ENCODE measurements at places on chromosomes 11 and 22.

GRCh38 chr11:72307439-72307838, 63.5 kb upstream of the PHOX2A start:
- no peak for DNase-seq
- H3K4me1 ChIP-seq: peaks cover 17% of the 10 kb centered on the region
- no peaks in the 10 kb centered on the region for H3K36me3 ChIP-seq

DNA sequence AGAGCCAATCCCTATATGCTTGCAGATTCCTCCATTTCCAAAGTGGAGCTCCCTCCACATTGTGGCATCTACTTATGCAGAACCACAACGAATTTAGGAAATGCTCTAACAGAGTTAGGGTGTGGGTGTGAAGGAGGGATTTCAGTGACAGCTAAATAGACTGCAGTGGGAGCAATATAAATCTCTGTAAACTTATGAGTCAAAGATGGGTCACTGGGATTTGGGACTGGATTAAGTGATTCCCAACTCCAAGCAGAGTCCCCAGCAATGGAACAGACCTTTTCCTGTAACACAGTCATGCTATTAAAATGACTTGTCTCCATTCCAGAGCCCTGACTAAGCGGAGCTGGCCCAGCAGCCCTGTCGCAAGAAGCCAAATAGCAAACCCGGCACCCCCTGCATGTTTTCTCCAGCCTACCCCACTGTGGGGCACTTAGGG, 36.6 kb downstream of the RPL27A start:
- H3K36me3 ChIP-seq: no peaks in the 10 kb centered on the region
- H3K27ac ChIP-seq: no peak overlapping the region
- H3K4me3 ChIP-seq: no peak overlapping the region
- H3K27me3 ChIP-seq: no peaks in the 10 kb centered on the region
- no peak for DNase-seq

GRCh38 chr11:34909415-34909814, 6.8 kb downstream of the APIP start:
- H3K36me3 ChIP-seq: peaks cover 30% of the 10 kb centered on the region
- H3K27ac ChIP-seq: no peak overlapping the region
- no peak for DNase-seq
- H3K4me1 ChIP-seq: peaks cover 25% of the 10 kb centered on the region
- H3K4me3 ChIP-seq: no peak overlapping the region

DNA sequence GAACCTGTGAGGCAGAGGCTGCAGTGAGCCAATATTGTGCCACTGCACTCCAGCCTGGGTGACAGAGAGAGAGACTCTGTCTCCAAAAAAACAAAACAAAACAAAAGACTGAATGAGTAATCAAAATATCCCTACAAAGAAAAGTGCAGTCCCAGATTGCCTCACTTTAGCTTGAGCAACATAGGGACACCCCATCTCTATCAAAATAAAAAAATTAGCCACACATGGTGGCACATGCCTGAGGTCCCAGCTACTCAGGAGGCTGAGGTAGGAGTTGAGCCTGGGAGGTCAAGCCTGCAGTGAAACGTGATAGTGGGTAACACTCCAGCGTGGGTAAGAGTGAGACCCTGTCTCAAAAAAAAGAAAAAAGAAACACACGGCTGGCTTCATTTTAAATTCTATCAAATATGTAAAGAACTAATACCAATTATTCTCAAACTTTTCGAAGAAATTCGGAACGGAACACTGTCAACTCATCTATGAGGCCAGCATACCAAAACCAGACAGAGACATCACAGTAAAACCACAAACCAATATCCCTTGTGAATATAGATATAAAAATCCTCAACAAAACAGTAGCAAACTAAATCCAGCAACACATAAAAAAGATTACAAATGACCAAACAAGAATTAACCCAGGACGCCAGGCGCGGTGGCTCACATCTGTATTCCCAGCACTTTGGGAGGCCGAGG, 12.9 kb downstream of the CHEK2 start:
- no peak overlapping the region for H3K27ac ChIP-seq
- H3K27me3 ChIP-seq: no peaks in the 10 kb centered on the region
- DNase-seq: no peak

GRCh38 chr11:94325681-94326080, 21.3 kb downstream of the IZUMO1R start:
- no peaks in the 10 kb centered on the region for H3K27me3 ChIP-seq
- H3K27ac ChIP-seq: no peak overlapping the region
- no peak overlapping the region for H3K4me3 ChIP-seq

DNA sequence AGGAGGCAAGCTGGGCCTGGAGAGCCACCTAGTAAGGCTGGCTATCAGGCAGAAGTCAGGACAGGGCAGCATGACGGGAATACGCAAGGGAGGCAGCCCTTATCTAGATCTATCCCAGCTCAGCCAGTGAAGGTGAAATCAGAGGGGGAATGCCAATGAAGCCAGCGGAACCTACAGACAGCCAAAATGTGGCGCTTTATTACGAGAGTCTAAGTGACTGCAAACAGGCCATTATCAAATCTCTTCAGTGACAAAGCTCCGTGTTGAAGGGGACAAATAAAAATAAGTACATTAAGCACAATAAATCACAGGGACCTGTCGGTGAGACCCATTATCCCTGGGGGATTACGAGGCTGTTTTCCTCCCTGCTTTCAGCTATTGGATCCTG, 22.8 kb downstream of the LARGE1 start:
- no peaks in the 10 kb centered on the region for H3K36me3 ChIP-seq
- no peak for DNase-seq
- peaks cover 3% of the 10 kb centered on the region for H3K27me3 ChIP-seq
- 0 out of 2 replicates have a peak, but pooled peaks cover 3% of the 10 kb centered on the region for H3K4me1 ChIP-seq

- DNase-seq: no peak
- no peak overlapping the region for H3K4me3 ChIP-seq
- no peaks in the 10 kb centered on the region for H3K27me3 ChIP-seq
- H3K27ac ChIP-seq: no peak overlapping the region
- no peaks in the 10 kb centered on the region for H3K36me3 ChIP-seq
- peaks cover 18% of the 10 kb centered on the region for H3K4me1 ChIP-seq
These were observed 101.4 kb downstream of the ZBTB16 start for GRCh38 chr11:114160894-114161293.

DNA sequence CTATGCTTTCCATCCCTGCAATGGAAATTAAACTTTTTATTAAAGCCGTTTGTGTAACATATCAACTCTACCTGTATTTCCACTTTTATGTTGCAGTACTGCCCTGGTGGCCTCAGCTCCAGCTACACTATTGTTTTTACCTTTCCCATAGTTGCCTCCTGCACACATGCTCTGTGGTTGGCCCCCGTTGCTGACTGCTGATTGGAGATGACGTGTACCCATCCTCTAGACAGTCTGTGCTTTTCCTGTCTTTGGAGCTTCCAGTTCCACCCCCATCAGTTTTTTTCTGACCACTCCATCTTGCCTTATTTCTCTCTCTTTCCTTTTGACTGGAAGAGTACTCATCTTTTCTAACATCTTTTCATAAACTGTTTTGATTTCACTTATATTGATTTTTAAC, 123.8 kb downstream of the TEAD1 start:
- no peak overlapping the region for H3K4me3 ChIP-seq
- H3K27ac ChIP-seq: no peak overlapping the region
- no peaks in the 10 kb centered on the region for H3K27me3 ChIP-seq
- H3K4me1 ChIP-seq: no peaks in the 10 kb centered on the region

GRCh38 chr11:61164606-61165424, 3.6 kb upstream of the VPS37C start:
- no peak for DNase-seq
- H3K4me1 ChIP-seq: peaks cover 24% of the 10 kb centered on the region
- no peaks in the 10 kb centered on the region for H3K27me3 ChIP-seq
- H3K27ac ChIP-seq: no peak overlapping the region
- no peak overlapping the region for H3K4me3 ChIP-seq

GRCh38 chr11:44592125-44592940, 26.9 kb downstream of the CD82 start:
- no peak overlapping the region for H3K4me3 ChIP-seq
- H3K36me3 ChIP-seq: no peaks in the 10 kb centered on the region
- no peak overlapping the region for H3K27ac ChIP-seq
- peaks cover 37% of the 10 kb centered on the region for H3K4me1 ChIP-seq
- no peak for DNase-seq
- no peaks in the 10 kb centered on the region for H3K27me3 ChIP-seq

- H3K4me3 ChIP-seq: no peak overlapping the region
- no peaks in the 10 kb centered on the region for H3K27me3 ChIP-seq
- DNase-seq: no peak
- no peaks in the 10 kb centered on the region for H3K36me3 ChIP-seq
These were observed 165.2 kb upstream of the E2F8 start for GRCh38 chr11:19405966-19406365.

GRCh38 chr11:73598719-73599379, 937 bp upstream of the FAM168A start:
- H3K36me3 ChIP-seq: no peaks in the 10 kb centered on the region
- peaks cover 21% of the 10 kb centered on the region for H3K4me1 ChIP-seq
- peak overlapping the region; percentile 50 for H3K27ac ChIP-seq
- no peak for DNase-seq
- peak overlapping the region; percentile 62 for H3K4me3 ChIP-seq

- no peak for DNase-seq
- H3K4me1 ChIP-seq: no peaks in the 10 kb centered on the region
- no peaks in the 10 kb centered on the region for H3K27me3 ChIP-seq
- H3K27ac ChIP-seq: no peak overlapping the region
- no peaks in the 10 kb centered on the region for H3K36me3 ChIP-seq
These were observed 35.6 kb upstream of the EIF3D start for GRCh38 chr22:36564422-36565158.

DNA sequence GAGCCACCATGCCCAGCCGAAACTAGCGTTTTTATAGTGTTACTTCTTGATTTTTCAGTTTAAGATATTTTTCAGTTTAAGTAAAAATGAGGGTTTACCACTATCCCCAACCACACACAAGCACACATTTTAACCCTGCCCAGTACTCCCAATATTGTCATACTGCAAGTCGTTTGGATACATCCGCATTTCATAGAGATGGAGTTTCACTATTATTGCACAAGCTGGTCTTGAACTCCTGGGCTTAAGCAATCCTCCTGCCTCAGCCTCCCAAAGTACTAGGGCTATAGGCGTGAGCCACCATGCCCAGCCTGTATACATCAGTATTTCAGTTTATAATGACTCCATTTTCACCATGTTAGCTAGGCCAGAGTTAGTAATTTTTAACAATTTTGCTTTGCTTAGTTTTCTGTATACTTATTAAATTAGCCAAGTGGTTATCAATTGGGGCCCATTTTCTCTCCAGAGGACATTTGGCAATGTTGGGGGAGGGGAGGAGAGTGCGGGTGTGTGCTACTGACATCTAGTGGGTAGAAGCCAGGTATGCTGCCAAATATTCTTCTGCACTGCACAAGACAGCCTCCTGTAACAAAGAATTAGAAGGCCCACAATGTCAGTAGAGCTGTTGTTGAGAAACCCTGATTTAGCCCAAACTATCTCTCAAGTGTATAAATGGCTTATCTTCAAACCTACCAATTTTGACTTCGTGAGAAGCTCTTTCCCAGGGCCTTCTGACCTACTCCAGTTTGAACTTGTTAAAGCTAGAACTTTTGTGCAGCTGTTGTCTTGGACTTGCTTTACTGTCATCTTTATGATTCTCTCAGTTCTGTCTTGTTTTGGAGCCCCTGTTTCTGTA, 7.3 kb downstream of the USP47 start:
- DNase-seq: peak; percentile 85
- no peak overlapping the region for H3K4me3 ChIP-seq
- peaks cover 46% of the 10 kb centered on the region for H3K4me1 ChIP-seq
- H3K36me3 ChIP-seq: no peaks in the 10 kb centered on the region

DNA sequence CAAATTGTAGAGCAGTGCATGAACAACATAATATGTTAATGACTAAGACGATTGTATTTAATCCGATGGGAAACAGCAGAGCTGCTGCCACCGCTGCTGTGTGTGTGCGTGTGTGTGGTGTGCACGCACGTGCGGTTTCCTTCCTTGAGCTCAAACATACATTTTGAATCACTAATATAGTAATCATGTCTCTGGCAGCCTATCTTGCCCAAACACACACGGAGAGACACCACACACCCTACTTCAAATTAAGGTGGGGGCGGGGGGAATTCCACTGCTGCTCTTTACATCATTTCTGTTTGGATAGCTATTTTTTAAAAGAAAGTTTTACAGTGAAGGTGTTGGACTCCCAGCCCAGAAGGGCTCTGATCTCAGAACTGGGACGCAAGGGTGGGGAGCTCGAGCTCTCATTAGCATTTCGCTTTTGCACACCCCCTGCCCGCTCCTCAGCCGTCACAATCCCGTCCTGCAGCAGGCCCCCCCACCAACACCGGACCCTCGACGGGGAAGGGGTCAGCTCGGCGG, 651 bp upstream of the FAM83F start:
- no peak for DNase-seq
- H3K27ac ChIP-seq: no peak overlapping the region
- H3K27me3 ChIP-seq: no peaks in the 10 kb centered on the region

DNA sequence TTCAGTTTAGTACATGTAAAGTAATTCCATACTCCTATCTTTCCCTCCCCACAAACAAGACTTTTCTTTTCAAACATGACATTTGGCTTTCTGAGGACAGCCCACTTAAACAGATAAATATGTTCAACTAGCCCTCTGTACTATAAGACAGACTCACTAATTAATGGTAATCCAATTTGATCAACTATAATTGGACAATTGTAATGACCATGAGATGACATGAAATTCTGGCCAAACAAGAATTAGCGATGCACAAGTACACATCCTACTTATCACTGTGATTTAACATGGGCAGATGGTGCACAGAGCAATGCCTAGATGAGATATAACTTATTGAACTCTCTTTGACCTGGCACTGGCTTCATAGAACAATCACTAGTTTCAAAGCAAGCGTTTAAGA, 1033.7 kb upstream of the CCDC90B start:
- no peaks in the 10 kb centered on the region for H3K36me3 ChIP-seq
- no peaks in the 10 kb centered on the region for H3K27me3 ChIP-seq
- H3K27ac ChIP-seq: no peak overlapping the region
- no peak for DNase-seq

DNA sequence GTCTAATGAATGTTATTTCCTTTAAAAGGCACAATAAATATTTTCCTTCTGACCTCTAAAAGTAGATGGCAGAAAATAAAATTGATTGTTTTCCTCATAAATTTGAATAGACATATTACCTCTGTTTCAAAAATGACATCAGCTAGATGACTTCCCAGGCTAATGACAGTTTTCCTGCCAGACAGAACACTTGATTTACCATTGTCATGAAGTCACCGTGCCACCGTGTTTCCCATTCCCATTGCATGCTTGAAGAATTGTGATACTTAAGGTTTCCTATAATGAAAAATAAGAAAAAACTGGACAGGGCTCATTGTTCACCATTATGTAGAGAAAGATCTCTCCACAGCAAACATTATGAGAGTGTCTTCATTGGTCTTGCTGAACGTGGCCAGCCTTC, 151.1 kb downstream of the NCAM1 start:
- H3K27me3 ChIP-seq: no peaks in the 10 kb centered on the region
- no peak overlapping the region for H3K4me3 ChIP-seq
- DNase-seq: no peak
- no peak overlapping the region for H3K27ac ChIP-seq
- H3K4me1 ChIP-seq: peaks cover 37% of the 10 kb centered on the region

- DNase-seq: no peak
- H3K4me1 ChIP-seq: no peaks in the 10 kb centered on the region
- H3K27ac ChIP-seq: no peak overlapping the region
These were observed 24.6 kb upstream of the COMT start for GRCh38 chr22:19916941-19917340.

- no peaks in the 10 kb centered on the region for H3K36me3 ChIP-seq
- no peak overlapping the region for H3K27ac ChIP-seq
- DNase-seq: no peak
- H3K27me3 ChIP-seq: peaks cover under 1% of the 10 kb centered on the region
These were observed 253.5 kb upstream of the TENM4 start for GRCh38 chr11:79694368-79694767.
